Stimulated activated CD8-positive, alpha-beta memory T cell treated with anti-CD3 and anti-CD28 coated beads, Interleukin-7, amount 100 ng/mL, for 1 hour (primary cell): ENCODE measurements at places on chromosomes 3 and 15.

DNA sequence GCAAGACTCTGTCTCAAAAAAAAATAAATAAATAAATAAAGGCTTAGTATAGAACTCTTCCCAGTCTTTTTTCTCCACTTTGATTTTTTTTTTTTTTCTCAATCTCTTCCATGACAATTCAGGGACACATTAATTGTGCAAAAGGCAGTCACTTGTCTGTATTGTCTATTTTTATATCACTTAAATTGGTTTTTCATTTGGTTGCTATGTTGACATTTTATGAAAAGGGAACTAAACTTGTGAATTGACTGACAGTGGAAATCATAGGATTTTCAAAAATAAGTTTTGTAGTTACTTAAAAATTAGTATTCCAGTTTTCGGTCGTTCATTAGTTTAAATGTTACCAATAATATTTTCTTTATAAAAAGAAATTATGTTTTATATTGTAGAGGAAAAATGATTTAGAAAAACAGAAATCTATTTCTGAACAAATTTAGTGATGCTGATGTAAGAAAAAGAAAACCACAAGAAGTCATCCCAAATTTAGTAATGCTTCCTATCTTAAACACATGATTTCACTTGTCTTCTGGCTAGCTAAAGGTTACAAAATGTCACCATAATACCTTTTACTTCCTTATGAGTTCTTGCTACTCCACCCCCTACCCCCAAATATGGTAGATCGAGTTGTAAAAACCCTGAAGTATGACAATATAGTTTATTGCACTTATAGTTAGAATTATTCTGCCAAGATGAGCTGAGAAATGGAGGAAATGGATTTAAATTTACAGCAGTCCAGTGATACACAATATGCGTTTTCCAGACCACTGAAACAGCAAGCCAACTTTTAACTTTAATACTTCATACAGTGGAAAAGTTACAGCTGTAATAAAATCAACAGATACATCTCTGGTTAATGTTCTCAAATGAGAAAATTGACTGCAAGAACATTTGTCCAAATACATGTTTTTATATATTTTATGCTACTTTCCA is 37.0 kb downstream of the PPARG start:
- no peak for DNase-seq

DNA sequence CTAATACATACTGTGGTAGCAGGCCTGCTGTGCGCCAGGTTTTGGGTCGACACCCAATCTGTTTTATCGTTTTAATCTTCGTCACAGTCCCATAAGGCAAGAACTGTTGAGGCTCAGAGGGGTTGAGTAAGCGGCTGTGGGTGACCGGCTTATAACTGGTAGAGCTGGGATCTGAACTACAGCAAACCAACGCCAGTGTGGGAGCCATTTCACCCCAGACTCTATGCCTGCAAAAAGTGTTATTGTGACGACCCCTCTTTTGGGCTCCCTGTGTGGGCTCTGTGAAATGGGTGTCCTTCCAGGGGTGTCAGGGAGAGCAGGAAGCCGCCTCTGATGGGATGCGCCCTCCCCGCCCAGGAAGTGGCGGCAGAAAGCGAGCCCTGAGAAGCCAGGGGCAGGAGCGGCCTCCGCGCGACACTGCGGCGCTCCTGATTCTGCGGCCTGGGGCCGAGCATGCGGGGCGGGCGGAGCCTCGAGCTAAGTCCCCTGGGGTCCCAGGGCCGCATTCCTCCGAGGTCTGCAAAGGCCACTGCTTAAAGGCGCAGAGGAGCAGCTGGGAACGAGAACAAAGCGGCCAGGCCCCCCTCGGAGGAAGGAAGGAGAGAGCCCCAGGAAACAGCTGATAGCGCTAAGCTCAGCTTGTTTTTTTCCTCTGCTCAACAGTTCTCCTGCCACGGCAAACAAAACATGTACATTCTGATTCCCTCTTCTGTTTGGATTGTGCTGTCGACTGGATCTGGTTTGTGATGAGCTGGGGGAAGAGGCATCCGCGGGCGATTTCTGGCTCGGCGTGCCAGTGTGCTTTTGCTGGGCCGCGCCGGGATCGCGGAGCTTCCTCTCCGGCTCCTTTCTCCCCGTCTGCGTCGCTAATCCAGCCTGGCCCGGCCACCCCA is 33.9 kb downstream of the GRK7 start:
- DNase-seq: no peak

GRCh38 chr3:174618368-174619080 is 240.6 kb upstream of the NAALADL2 start:
- no peak for DNase-seq

GRCh38 chr3:127405010-127405598 is 117.3 kb upstream of the PRR20G start:
- DNase-seq: no peak

DNA sequence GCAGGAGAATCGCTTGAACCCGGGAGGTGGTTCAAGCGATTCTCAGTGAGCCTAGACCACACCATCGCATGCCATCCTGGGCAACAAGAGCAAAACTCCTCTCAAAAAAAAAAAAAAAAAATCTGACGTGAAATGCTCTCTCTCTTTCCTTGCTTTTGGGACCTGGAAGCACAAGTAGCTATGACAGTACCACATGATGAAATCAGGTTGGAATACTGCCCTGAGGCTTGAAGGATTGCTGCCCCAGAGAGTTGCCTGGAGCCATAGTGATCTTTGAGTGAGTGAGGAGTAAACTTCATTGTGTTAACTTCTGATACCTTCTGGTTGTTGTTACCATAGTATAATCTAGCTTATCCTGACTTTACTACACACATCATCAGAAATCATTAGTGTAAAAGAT is 23.3 kb downstream of the AKAP13 start:
- no peak for DNase-seq

- no peak for DNase-seq
Observed at GRCh38 chr3:51224283-51224682, 160.8 kb upstream of the MANF start.

DNA sequence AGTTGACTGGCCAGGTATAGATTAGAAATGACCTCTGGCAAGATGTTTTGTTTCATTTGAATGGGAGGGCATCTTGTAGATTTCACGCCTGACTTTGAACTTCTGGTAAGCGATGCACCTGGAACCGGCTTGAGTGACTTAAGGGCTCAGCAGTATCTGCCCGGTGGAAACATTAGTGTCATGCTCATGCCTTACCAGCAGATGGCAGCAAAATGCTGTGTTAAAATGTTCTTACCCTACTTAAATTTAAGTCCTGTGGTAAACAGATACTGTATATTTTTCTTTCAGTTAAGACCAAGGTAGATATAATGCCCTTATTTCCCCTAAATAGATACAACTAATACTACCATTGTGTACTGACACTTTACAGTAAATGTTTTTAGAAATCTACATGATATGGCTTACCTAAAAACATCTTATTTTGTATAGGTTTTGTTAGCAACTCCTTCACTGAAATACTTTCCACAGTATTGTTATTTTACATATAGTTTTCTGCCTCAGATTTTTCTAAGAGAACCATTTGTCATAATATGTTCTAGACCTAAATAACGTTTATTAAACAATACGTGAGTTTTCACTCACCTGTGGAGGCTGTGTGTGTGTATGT is 25.5 kb downstream of the ASB7 start:
- DNase-seq: peak; percentile 43

- no peak for DNase-seq
Observed at GRCh38 chr3:171895900-171896299, 52.8 kb downstream of the TMEM212 start.

- DNase-seq: no peak
Observed at GRCh38 chr3:60146121-60146520, 1096.3 kb upstream of the CFAP20DC start.

GRCh38 chr3:132880986-132881385 is 157.2 kb upstream of the TMEM108 start:
- no peak for DNase-seq

GRCh38 chr3:195838714-195839113 is 27.0 kb upstream of the MUC4 start:
- DNase-seq: no peak

GRCh38 chr3:72341920-72342319 is 506.3 kb downstream of the SHQ1 start:
- DNase-seq: no peak

DNA sequence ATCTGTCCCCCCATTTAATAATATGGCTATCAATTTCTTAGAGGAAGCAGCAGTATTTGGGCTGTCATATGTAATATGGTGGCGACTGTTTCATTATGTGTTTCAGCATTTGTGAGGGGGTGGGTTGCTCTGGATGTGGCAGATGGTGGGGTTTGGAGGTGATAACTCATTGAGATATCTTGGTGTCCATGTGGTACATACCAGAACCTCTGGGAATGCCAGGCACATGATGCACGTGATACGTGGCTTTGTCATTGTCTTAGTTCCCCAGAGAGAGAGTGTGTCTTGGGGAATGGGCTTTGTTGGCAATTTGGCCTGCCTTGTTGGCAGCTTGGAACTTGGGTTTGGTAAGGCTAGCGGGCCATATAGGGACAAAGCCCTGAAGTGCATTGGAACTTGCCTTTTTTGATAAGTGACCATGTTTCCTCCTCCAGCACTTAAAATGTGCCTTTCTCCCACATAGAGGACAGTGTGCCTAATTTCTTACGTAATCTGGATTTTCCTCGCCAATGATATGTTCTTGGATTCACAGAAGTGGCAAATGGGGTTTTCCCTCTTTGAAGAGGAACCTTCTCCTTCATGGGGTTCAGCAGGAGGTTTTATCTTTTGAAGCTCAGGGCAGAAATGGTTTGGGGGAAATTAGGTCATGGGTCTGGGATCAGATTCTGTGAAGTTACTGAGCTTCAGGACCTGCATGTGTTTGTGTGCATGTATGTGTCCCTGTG is 79.5 kb downstream of the DNASE1L3 start:
- DNase-seq: no peak

- DNase-seq: no peak
Observed at GRCh38 chr3:141085343-141086070, 34.4 kb downstream of the SPSB4 start.

DNA sequence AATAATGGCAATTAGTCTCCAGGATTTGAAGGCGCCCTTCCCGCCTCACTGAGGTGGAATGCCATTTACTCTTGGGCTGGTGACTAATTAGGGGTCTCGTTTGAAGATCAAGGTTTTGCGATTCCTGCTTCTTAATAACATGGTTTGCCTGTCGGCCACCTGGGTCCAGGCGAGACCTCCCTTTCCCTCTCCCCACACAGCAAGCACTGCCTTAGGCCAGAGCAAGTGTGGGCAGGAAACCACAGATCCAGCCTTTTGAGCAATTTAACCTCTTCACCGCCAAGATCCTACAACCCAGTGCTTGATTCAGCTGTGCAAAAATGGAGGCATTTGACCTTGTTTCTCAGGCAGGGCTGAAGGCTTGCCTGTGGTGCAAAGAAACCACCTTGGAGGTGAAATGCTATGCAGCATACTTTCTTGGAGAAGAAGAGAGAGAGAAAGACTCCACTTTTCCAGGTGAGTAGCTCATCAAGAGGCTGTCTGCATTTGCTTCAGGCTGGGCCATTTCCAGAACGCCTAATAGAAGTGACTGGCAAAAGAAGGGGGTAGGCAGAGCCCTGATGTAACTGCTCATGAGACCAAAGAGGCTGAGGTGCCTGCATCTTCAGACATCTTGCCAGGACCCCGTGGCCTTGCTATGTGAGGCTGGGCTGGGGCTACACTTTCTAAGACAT is 34.1 kb upstream of the WNT5A start:
- no peak for DNase-seq

DNA sequence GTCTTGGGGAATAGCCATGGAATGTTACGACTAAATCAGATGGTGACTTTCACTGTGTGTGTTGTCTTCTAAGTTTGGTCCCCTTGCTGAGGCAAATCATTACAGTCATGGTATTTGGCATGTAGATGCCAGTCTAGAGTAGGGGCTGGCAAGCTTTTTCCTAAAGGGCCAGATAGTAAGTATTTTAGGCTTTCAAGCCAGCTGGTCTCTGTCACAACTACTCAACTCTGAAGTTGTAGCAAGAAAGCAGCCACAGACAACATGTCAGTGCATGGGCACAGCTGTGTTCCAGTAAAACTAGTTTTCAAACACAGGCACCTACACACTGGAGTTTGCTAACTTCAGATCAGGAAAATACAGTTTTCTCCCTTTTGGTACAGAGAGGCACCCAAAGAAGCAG is 39.3 kb downstream of the CCR3 start:
- DNase-seq: no peak

- DNase-seq: no peak
Observed at GRCh38 chr3:99508191-99508590, 130.2 kb upstream of the COL8A1 start.

DNA sequence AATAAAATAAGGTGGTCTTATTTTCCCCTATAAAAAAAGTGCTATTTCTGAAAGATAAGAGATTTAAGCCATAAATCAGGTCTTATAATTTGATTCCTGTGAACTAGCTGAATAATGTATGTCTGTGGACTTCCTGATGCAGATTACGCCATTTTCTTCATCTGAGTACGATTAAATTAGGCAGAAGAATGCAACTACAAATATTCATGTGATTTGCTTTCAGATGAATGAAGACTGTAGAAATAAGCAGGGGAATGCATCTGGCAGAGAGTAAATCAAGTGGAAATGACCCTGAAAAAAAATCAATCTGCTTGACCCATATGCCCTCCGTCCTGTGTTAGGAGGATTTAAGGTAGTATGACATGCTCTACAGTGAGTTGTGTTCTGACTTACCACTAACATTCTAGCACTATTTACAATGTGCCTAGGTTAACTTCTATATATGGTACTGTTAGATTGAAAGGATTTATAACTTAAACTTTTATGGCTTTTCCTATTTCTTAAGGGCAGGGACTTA is 14.7 kb downstream of the BNIP2 start:
- no peak for DNase-seq

DNA sequence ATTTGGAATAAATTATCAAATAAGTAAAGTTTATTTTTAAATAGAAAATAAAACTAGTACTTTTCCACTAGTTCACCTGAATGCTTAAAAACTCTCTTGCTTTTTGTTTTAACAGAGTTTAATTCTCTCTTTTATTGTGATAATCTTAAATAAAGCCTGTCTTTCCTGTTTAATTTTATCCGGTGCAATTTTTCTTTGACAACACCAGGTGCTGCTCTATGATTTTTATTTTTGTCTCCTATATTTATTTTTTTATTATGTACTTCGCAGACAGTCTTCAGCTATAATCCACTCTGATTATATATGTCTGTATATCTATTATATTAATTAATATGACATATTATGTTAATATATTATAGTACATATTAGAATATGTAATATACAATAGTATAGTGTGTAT is 1293.0 kb upstream of the EPHA6 start:
- DNase-seq: no peak

GRCh38 chr3:46876313-46877300 is 914 bp upstream of the PTH1R start:
- DNase-seq: no peak
